Thyroid gland (tissue), 4 donors: ENCODE measurements at places on chromosomes 12 and 14. TPM values are rescaled to one million over a fixed set of nuclear protein-coding genes. Genes with fewer than 3 reads are reported as not detected.

DNA sequence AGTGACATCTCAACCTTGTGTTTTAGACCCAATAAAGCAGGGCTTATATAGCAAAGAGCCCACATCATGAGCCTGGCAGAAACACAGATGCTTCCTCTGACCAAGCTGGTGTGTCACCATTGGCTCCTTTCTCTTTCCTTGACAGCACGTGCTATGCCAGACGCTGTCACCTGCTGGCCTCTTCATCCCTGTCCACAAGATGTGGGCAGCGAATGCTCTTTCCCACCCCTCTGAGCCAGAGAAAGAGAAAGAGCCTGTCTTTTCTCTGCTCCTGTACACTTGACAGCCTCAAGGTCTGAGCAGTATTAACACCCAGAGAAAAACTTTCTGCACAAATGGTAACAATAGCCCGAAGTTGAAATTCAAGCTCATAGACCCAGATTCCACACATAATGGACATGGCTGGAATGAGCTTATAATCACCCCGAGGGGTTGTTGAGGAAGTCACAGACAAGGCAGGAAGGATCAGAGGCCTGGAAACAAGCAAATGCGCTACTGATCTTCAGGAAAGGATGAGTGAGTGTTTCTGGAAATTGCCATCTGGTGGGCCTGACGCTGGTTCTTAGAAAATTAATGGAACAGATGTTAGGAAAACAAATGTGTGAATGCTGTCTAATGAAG lies 8.9 kb downstream of the TGFB3 start:
- no peaks in the 10 kb centered on the region for H3K27me3 ChIP-seq
- H3K4me1 ChIP-seq = no peaks in the 10 kb centered on the region
- no peak for DNase-seq
- H3K36me3 ChIP-seq = no peaks in the 10 kb centered on the region
- no peak overlapping the region for H3K4me3 ChIP-seq

DNA sequence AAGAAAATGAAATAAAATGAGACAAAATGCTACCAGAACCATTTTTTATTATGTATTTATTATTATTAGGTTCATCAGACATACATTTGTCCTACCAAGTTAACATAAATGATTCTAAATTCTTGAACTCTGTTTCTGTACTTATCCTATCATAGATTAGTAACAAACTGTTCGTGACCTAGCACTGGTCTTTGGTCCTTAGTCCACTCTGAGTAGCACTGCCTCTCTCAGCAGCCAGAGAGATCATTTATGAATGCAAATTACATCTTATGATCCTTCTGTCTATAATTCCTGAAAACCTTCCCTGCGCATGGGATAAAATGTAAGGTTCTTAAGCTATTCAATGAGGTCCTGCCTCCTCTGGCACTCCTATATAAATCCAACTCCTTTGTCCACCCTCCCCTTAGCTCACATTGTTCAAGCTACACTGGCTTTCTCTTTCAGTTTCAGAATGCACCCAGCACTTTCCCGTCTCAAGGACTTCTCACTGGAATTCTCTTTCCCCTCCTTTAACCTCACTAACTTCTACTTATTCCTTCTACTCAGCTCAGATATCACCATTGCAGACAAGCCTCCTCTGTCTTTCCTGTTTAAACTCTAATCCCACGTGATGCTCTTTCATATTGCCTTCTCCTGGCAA lies 17.1 kb downstream of the PDZRN4 start:
- H3K4me3 ChIP-seq = no peak overlapping the region
- H3K27me3 ChIP-seq = no peaks in the 10 kb centered on the region
- peak; percentile 35 for DNase-seq
- H3K27ac ChIP-seq = peak overlapping the region; percentile 91

DNA sequence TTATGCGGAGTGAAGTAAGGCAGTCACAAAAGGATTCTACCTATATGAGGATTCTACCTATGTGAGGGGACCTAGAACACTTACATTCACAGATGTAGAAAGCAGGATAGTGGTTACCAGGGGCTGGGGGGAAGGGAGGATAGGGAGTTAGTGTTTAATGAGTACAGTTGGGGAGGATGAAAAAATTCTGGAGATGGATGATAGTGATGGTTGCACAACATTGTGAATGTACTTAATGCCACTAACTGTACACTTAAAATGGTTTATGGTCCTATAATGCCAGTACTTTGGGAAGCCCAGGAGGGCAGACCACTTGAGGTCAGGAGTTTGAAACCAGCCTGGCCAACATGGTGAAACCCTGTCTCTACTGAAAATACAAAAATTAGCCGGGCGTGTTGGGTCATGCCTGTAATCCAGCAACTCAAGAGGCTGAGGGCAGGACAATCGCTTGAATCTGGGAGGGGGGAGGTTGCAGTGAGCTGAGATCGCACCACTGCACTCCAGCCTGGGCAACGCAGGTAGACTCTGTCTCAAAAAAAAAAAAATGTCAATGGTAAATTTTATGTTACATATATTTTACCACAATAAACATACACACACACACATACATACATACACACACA lies 25.4 kb downstream of the SVOP start:
- no peaks in the 10 kb centered on the region for H3K4me1 ChIP-seq
- H3K27me3 ChIP-seq = no peaks in the 10 kb centered on the region
- H3K27ac ChIP-seq = no peak overlapping the region
- no peak for DNase-seq
- H3K36me3 ChIP-seq = no peaks in the 10 kb centered on the region

- H3K4me1 ChIP-seq = no peaks in the 10 kb centered on the region
- no peaks in the 10 kb centered on the region for H3K36me3 ChIP-seq
- no peaks in the 10 kb centered on the region for H3K27me3 ChIP-seq
- H3K4me3 ChIP-seq = no peak overlapping the region
- H3K27ac ChIP-seq = no peak overlapping the region
- DNase-seq = no peak
Measured at GRCh38 chr12:123833830-123834229, 71.7 kb downstream of the DNAH10 start.

TAS2R20 gene
- total RNA-seq = 9.8 TPM

CLEC2A gene
- total RNA-seq = not detected
